CD4-positive, alpha-beta memory T cell (primary cell): ENCODE measurements at places on chromosomes 2 and 18. TPM values are rescaled to one million over a fixed set of nuclear protein-coding genes. Genes with fewer than 3 reads are reported as not detected.

GRCh38 chr2:9103663-9104277, 100.3 kb upstream of the MBOAT2 start:
- no peak overlapping the region for H3K4me3 ChIP-seq
- H3K4me1 ChIP-seq = peaks cover 6% of the 10 kb centered on the region
- H3K27me3 ChIP-seq = no peaks in the 10 kb centered on the region

GRCh38 chr2:54514822-54515569, 58.9 kb downstream of the SPTBN1 start:
- no peak for DNase-seq
- H3K27ac ChIP-seq = no peak overlapping the region
- no peaks in the 10 kb centered on the region for H3K4me1 ChIP-seq
- H3K36me3 ChIP-seq = no peaks in the 10 kb centered on the region
- no peak overlapping the region for H3K4me3 ChIP-seq

DNA sequence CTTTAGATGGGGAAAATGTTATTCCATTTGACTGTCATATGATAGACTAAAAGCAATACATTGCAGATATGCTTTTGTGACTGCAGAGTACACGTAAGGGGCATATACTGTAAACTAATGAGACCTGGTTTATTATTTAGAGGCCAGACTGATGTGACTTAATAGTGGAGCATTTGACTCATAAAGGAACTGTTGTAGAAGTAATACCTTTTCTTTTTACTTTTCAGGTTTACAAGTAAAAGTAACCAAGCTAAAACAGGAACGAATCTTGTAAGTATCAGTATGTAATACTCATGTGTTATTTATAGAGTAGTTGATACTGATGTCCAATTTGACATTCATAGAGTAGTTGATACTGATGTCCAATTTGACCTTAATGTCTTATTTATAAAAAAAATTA, 13.1 kb downstream of the RBBP8 start:
- no peak overlapping the region for H3K4me3 ChIP-seq
- H3K27ac ChIP-seq = no peak overlapping the region
- H3K36me3 ChIP-seq = no peaks in the 10 kb centered on the region

COL6A3 gene
- total RNA-seq = 2.1 TPM
